ENCODE measurements at places on chromosomes 16 and 17.
A peak's percentile ranks its signal among the peaks of the same experiment; 100 is the strongest.

- DNase-seq: no peak
These were observed 23.1 kb downstream of the CREBBP start for GRCh38 chr16:3857189-3858043.

GRCh38 chr17:76772842-76773525, 35.1 kb downstream of the MFSD11 start:
- peak; percentile 14 for DNase-seq

GRCh38 chr17:6574687-6575595, 18.6 kb upstream of the PITPNM3 start:
- peak; percentile 21 for DNase-seq

DNA sequence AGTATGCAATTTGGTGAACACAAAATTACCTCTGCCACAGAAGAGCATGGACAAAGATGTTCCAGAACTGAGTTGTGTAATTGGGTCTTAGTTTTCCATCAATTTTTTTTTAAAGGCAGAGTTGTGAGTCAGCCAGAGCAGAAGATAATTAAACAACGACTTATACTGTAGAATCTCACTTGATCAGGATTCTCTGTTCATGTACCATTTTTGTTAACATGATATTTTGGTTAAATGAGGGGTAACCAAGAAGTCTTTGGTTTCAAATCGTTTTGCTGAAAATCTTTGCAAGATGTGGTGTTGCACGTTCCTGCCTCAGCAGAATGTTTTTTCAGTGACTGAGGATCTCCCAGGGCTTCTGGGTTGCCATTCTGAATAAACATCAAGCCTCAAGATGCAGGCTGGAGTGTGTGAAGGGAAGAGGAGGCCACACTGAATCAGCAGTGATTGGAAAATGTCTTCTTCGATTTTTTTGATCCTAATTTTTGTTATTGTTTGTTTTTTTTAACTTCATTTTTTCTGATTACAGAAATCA, 232.6 kb upstream of the IRX3 start:
- no peak for DNase-seq

- DNase-seq: no peak
These were observed 946 bp downstream of the STUB1 start for GRCh38 chr16:680967-681745.

- no peak for DNase-seq
These were observed 208.7 kb downstream of the MAP2K4 start for GRCh38 chr17:12229335-12229734.

- DNase-seq: no peak
These were observed 5.8 kb downstream of the CDIPT start for GRCh38 chr16:29857133-29857760.

DNA sequence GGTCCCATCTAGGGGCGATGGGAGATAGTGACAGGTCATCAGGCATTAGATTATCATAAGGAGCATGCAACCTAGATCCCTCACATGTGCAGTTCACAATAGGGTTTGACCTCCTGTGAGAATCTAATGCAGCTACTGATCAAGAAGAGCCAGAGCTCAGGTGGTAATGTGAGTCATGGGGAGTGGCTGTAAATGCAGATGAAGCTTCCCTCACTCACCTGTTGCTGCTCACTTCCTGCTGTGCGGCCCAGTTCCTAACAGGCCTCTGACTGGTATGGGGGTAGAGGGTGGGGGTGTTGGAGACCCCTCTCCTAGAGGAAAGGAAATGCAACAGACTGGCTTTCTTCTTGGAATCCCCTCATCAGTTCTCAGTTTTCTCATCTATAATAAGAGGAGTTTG, 131.4 kb downstream of the CA10 start:
- no peak for DNase-seq

- DNase-seq: no peak
These were observed 542 bp downstream of the ZNF764 start for GRCh38 chr16:30557707-30557956.

DNA sequence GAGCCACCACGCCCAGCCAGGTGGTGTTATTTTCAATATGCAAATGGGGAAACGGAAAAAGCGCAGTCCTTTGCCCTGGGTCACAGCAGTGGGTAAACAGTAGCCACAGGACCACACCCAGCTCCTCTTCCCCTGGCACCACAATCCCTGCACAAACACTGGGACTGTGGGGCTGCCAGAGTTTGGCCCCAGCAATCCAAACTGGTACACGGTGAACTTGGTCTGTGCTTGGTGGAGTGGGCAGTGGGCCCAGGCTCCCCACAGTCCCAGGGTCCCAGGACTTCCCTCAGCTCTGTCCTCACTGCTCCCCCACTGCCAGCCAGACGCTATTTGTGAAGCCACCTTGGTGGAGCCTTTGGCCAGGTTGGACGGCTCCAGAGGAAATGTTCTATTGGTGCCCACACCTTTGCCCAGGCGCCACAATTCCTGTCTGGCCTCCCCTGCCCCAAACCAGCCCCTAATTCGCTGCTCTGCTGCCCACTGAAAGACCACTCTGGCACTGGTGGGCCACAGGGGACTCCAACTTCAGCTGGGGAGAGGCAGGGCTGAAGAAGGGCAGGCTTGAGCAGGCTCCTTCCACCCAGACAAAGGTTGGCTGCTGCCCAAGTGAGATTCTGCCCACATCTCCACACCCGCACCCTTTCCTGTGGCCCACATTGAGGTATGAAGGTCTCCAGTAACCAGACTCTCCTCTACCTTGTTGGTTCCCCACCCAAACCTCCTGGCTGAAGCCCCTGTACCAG, 2.1 kb downstream of the CHAD start:
- no peak for DNase-seq

DNA sequence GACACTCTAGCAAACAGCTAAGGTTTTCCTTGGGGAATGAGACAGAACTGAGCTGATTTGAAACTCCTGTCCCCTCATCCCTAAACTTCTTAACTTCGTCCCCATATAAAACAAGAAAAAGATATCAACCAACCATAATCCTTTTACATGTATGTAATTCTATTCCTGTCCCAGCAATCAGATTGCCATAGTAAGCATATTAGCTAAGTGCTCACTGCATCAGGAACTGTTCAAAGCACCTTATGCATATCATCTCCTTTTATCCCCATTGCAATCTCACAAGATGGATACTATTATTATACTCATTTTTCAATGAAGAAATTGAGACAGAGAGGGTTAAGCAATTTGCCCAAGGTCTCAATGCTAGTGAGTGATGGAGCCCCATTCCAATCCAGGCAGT, 6.8 kb downstream of the KIF18B start:
- no peak for DNase-seq

DNA sequence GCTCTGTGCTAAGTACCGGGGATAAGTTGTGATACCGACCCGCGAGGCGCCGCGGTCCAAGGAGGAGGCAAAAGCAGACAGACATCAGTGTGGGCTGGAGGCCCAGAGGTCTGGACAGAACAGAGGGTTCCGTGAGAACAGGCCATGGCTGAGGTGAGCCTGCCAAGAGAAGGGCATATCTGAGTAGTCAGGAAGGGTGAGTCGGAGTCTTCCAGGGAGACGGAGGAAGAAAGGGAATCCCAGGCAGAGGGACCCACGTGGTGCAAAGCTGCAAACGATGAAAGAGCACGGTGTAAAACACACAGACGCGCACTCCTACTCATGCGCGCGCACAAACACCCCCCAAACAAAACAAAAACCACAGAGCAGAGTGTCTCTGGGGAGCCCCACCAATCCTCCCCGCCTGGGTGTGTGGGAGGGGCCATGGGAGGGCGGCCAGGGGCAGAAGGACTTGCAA, 18.1 kb downstream of the RHBDL3 start:
- DNase-seq: no peak

- DNase-seq: no peak
These were observed 128.0 kb upstream of the PLCG2 start for GRCh38 chr16:81650982-81651562.

GRCh38 chr17:2416010-2416734, 15.3 kb upstream of the MNT start:
- DNase-seq: peak; percentile 90

DNA sequence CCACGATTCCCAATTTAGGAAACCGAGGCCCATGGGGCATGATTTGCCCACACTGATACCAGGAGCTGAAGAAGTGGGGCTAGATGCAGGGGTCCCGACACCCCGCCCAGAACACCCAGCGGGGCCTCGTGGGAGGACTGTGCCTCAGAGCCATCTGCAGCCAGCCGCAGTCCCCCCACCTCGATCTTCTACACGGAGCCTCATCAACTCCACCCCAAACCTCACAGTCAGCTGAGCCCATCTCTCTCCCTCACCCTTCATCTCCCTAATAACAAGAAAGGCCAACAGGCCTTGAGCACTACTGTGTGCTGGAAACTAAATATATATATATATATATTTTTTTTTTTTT, 4.2 kb downstream of the ITGAE start:
- DNase-seq: peak; percentile 20

DNA sequence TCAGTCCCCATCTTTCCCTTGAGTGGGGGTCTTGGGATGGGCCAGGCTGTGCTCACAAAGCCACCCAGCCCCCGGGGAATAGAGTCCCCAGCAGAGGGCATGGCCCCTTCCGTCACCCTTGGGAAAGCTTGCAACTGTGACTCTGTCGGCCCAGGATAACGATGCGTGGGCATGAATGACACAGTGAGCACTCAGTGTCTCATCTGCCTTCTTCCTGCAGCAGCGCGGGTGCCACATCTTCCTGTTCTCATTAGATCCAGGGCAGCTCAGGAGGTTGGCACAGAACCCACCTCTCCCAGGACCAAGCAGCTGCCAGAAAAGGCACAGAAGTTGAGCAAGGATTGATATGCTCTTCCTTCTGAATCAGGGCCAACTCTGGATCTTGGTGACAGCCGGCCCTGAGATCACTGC, 84.7 kb downstream of the MRC2 start:
- no peak for DNase-seq

GRCh38 chr16:11973070-11973469, 3.5 kb upstream of the SNX29 start:
- no peak for DNase-seq

DNA sequence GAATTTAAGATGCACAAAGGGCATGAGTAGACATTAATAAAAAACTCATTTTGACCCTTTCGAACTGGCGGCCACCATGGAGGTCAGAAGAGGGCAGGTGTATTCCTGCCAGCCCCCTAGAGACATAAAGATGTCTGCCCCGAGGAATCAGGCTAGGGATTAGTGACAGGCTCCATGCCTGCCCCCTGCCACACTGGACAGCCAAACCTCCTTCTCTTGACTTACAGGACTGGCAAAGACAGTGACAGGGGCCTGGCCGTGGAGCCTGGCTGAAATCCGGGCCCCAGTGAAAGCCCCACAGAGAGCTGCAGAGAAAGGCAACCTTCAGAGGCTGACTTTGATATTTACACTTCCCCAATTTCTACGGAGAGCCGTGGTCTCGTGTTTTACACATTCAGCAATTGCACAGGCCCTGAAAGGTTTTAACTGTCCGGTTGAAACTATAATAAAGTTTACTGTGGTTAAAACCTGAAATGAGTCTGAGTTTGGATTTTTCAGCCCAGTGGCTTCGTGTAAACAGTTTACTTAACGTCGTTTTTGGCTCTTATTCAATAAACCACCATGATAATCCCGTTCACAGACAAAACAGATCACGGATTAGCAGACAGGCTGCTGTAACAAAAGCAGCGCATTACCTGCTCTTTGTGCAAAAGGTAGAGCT, 243.9 kb upstream of the MYOCD start:
- DNase-seq: no peak

GRCh38 chr17:9932491-9932890, 27.4 kb upstream of the RCVRN start:
- DNase-seq: no peak

GRCh38 chr17:21283482-21284318, 811 bp upstream of the MAP2K3 start:
- no peak for DNase-seq

- DNase-seq: no peak
These were observed 3.4 kb upstream of the NTN3 start for GRCh38 chr16:2467528-2468232.

- DNase-seq: peak; percentile 3
These were observed at the start of gene CTF1 for GRCh38 chr16:30896261-30896888. CTF1 (plus strand) TSS chr16:30896614; CDS start chr16:30896644, 30 bp downstream.

GRCh38 chr17:41451154-41451728, 10.5 kb upstream of the KRT38 start:
- no peak for DNase-seq

DNA sequence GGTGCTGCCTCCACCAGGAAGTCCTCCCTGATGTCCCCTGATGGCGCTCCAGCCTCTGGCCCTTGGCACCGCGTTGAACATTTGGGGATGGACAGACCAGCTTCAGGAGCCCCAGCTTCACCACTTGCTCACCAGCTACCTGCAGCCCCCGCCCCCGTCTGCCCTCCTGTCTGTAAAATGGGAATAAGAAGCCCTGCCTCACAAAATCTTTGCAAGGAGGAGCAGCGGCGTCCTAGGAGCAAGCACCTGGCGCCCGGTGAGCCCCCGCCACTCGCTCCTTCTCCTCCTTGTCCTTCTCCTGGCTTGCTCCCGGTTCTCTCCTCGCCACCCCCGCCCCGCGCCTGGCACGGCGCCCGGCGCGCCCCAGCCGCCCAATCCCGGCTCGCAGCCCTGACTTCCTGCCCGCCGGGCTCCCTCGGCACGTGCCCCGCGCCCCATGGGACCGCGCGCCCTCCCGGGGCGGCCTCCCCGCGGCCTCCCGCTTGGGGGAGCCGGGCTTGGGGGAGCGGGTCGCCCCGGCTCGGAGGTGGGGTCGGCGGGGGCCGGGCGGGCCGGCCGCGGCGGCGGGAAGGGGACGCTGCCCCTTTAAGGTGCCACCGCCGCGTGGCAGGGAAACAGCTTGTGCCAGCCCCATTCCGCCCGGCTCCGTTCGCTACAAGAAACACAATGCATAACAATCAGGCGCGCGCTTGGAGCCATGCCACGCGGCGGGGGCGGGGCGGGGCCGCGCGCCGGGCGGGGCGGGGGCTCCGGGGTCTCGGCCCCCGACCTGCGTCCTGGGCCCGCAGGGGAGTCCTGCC, 9.1 kb upstream of the PPP1R1B start:
- DNase-seq: peak; percentile 22

GRCh38 chr17:78716814-78717393, 65.2 kb downstream of the CYTH1 start:
- DNase-seq: no peak

DNA sequence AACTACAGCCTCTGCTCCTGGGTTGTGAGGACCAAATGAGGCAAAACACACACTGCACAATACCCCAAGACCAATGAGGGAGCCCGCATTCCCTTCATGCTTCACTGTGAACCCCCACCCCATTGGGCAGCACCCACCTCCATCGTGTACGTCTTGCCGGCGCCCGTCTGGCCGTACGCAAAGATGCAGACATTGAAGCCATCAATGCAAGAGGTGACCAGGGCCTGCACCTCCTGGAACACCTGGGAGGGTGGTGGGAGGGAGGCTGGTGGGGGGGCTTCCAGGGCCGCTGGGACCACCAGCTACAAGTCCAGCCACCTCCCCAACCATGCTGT, 28.4 kb downstream of the KATNB1 start:
- DNase-seq: no peak
